ENCODE measurements at places on chromosomes 7 and 10.

DNA sequence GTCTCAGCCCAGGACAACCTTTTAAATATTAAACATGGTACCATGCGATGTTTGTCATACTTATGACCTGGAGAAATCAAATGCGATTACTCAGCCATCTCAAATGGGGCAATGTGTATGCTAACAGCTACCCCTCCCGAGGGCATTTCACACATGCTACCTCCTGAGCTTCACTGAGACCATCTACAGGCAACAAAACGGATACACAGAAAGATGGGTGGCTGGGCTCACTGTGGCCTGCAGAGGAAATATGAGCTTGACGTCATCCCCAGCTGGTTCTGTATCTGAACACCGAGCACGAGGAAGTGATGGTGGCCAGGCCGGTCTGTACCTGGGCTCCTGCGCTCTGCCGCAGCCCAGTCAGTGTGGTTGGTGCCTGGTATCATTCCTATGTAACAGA lies 374.3 kb downstream of the RPS24 start:
- no peak for DNase-seq

DNA sequence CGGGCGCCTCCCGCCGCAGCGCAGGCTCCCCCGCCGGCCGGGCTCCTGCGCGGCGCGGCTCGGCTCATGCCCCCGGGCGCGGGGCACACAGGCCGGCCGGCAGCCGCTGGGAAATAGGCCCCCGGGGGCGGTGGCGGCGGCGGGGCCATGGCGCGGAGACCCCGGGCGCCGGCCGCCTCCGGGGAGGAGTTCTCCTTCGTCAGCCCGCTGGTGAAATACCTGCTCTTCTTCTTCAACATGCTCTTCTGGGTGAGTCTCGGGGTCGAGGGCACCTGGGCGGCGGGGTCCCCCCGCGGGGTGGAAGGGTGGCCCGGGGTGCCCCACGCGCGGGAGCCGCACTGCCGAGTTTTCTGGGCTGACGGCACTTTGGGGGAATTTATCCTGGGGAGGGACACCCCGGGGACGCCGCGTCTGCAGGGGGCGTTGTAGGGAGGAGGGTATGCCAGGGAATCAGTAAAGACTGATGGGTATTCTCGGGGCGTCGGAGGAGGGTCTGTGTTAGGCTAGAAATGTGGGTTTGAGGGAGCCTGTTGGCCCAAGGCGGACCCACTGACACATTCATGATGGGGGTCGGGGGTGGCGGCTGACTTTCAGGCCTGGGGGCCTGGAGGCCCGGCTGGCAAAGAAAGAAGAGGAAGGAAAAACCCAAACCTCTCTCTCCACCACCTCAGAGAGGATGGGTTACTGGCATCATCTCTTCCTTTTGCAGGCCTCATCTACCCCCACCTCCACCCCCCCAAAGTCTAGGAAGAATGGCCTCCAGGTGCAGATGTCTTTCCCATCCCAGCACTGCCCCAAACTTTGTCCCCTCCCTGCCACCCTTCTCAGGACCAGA lies 544 bp downstream of the TSPAN33 start:
- DNase-seq: no peak

GRCh38 chr10:97675222-97675621 lies 11.8 kb downstream of the AVPI1 start:
- DNase-seq: no peak

- DNase-seq: no peak
These were observed 68.5 kb downstream of the CDC14C start for GRCh38 chr7:48992816-48993215.

- no peak for DNase-seq
These were observed 2.2 kb upstream of the KBTBD2 start for GRCh38 chr7:32893722-32894121.

- no peak for DNase-seq
These were observed 123.3 kb downstream of the PTPN20 start for GRCh38 chr10:47034441-47035051.

DNA sequence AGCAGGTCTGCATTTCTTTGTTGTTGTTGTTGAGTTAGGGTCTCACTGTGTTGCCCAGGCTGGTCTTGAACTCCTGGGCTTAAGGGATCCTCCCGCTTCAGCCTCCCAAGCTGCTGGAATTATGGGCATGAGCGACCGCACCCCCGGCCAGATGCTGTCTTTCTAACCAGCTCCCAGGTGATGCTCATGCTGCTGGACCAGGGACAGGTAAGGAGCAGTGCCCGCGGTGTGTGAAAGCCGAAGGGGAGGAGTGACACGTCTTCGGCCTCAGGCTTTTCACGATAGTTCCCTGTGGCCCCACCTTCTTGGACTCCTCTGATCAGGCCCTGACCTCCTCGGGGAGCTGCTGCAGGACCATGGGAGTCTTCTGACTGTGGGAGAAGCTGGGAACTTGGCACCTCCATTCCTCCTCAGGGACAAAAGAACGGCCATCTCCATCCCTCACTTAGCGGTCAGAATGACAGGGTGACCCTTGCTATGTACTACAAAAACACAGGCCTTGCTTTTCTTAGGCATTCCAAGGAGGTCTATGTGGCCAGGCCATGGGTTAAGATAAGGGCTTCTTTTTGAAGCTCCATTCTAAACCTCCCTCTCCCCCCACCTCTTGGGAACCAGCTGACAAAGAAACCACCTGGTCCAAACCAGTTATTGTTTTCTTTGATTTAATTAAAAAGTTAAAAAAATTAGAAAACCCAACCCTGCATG lies 5.5 kb downstream of the SFRP5 start:
- no peak for DNase-seq

DNA sequence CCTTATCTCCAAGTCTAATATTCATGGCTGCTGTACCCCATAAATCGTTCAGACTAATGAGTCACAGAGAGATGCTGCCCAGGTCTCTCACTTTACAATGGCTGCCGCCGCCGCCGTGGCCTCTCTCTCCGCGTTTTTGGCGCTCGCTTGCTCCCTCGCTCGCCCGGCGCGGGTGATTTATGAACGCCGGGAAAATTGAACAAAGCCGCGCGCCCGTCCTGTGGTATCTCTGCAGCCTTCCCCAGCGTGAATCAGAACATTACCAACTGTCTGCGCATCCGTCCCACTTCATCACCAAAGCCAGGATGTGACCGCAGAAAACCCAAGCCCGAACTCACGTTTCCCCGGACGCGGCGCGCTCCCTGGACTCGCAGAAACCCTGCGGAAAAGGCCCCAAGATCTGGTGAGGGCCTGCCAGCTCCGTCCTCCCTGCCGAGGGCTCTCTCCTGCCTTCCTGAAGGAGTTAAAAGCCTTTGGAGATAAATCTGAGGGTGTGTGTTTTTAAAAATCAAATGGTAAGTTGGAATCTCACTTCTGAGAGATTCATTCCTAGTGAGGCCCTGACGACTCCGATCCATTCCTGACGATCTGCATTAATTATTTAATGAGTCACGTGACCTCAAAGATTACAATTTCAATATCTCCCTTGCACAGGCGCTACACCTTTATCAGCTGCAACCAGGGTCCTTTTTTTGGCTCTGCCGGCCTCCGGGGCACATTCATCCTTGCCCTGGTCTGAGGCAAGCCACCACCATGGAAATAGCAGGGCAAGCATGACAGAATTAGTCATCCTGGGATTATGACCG lies 6.3 kb downstream of the HOXA4 start:
- no peak for DNase-seq

DNA sequence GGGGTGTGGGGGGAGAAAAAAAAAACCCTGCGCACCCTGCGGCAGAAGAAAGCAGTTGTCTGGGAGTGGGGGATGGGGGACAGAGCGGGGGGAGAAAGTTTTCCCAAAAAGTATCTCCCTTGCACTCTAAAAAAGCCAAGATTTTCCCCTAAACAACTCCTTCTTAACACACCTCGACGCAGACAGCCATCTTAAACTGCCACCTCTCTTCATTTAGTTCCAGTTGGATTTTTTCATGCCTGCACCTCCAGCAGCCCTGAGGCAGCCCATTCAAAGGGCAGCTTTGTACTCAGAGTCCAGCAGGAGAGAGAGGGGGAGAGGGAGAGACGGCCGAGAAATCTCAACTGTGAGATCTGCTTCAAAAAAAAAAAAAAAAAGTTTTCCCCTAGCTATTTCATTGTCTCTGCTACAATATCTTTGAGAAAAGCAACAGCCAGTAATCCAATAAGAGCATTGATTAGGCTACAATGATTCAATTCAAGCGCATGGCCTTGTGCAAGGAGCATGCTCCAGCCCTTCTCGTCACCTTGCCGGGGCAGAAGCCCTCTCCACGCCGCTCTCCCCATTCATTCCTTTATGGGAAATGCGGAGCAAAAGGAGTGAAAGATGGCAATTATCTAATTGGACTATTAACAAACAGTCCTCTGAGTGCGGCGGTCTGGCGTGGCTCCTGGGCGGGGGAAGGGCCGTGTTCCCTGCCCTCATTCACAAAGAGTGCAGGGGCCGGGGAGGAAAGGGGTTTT lies 939 bp upstream of the VAX1 start:
- no peak for DNase-seq
